ENCODE measurements at places on chromosomes 2 and 18.

DNA sequence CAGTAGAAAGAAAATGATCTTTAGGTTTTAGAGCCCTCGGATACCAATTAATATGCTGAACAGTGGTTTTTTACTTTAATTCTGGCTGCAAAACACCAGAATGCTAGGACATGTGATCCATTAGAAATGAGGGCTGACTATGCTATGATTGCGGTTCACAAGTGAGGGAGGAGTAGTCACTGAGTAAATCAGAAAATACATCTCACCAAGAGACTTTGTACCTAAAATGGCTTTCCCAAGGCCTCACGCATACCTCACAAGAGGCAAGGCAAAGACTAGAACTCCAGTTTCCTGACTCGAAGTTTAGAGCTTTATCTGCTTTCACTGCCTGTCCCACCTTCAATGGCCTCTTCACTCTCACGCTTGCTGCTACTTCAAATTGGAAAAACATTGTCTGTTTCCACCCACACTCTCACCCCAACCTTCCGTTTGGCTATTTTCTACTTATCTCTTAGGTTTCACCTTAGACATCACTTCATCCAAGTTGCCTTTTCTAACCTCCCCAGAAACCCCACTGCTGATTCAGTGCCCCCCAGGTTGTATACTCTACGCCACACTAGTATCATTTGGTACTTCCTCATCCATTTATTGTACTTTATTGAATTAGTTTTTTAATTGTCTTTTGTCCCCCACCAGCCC is 5.1 kb upstream of the MBD2 start:
- DNase-seq: no peak

DNA sequence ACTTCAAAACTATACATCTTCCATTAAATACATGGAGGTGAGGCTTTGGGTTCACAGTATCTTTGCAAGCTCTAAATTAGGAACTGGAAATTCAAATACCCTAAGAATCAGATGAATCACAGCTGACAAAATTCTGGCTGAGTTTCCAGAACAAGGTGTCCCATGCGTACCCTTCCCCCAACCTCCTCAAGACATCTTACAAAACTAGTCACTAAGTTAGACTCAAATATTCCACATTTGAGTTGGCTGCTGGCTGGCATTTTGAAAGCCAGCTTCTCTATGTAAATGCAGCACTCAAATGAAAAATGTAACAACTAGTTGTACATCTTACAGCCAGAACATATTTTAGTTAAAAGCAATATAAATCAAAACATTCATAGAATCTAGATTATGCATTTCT is 131.0 kb upstream of the ARL5A start:
- no peak for DNase-seq

DNA sequence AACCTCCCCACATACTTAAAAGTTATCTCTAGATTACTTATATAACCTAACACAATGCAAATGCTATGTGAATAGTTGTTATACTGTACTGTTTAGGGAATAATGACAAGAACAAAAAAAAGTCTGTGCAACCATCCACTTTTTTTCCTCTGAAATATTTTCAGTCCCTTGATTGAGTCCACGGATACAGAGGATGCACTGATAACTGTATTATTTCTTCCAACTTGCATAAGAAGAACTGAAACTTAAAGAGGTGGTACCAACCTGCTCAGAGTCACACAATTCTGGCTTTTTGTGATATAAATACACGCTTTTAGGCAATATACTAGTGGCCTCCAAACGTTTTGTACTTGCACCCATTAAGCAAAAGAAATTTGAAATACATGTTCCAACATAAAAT is 1.4 kb downstream of the SMC6 start:
- no peak for DNase-seq

DNA sequence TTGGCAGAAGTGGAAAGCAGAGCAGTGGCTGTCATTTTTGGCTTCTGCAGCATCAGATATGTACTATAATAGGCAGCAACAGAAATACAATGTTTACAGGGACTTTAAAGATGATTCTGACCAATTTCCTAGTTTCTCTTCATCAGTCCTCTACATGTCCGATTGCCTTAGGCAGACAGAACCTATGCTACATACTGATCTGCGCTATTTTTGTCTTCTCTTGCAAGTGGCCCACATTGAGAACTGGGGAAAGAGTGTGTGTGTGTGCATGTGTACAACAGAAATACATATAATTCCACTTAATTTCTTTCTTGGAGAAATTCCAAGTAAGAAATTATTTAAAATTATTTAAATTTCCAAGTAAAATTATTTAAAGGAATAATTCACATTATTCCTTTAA is 77.1 kb upstream of the CHRNA1 start:
- DNase-seq: no peak

GRCh38 chr2:150479075-150479915 is 8.2 kb downstream of the RND3 start:
- no peak for DNase-seq

DNA sequence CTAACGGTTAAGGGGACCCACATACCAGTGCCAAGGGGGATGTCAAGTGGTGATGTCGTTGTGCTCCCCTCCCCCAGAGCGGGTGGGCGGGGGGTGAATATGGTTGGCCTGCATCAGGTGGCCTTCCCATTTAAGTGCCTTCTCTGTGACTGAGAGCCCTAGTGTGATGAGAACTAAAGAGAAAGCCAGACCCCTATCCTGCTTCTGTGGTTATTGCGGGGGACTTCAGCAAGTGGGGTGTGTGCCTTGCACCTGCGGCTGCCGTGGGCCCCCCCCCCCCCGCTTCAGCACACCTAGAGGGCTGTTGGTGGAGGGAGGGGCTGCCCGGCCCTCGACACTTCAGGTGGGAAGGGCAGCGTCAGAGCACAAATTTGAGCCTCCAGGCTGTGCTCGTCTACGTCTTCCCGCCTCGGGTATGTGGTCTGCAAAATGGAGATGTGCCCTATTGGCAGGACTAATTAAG is 6.1 kb downstream of the CTDSP1 start:
- no peak for DNase-seq

DNA sequence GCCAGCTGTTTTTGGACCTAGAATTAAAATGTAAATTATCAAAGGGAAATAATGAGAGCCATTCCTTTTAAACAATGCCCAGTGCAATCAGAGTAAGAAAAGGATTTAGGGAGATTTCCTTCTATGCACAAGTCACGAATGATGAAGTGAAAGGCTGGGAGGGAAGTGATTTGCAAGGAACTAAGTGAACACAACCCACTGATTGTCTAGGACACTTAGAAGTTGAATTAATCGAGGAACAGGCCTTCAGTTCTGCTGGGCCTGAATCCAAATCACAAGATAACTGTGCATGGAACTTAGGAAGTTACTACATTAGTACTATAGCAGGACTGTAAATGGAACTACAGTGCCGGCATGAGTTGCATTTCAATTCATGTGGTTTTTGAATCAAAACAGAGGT is 17.7 kb downstream of the MAP2 start:
- no peak for DNase-seq

- no peak for DNase-seq
Observed at GRCh38 chr2:236082061-236082460, 86.1 kb downstream of the GBX2 start.

DNA sequence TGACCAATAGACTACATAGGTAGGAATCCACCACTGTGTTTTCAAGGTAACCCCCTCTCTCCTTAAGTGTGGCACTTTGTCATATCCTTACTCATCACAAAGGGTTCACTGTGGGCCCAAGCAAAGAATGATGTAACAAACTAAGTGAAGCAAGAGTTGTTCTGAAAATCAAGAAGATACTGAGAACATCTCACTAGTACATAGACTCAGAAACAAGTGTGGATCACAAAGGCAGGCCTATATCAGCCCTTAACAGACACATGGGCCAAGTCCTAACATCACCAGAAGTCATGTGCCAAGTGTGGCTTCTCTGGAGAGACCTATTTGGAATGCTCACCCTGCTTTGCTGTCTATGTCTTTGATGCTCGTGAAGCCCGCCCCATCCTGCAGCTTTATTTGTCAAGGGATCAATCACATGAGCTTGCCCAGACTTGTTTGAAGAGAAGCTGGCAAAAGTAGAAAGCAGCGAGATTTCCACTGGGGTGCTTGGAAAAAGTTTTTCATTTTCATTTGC is 131.2 kb upstream of the TTC39C start:
- DNase-seq: no peak

GRCh38 chr2:88170472-88170892 is 336 bp downstream of the THNSL2 start:
- DNase-seq: no peak

GRCh38 chr18:22267697-22268096 is 98.3 kb downstream of the GATA6 start:
- no peak for DNase-seq

DNA sequence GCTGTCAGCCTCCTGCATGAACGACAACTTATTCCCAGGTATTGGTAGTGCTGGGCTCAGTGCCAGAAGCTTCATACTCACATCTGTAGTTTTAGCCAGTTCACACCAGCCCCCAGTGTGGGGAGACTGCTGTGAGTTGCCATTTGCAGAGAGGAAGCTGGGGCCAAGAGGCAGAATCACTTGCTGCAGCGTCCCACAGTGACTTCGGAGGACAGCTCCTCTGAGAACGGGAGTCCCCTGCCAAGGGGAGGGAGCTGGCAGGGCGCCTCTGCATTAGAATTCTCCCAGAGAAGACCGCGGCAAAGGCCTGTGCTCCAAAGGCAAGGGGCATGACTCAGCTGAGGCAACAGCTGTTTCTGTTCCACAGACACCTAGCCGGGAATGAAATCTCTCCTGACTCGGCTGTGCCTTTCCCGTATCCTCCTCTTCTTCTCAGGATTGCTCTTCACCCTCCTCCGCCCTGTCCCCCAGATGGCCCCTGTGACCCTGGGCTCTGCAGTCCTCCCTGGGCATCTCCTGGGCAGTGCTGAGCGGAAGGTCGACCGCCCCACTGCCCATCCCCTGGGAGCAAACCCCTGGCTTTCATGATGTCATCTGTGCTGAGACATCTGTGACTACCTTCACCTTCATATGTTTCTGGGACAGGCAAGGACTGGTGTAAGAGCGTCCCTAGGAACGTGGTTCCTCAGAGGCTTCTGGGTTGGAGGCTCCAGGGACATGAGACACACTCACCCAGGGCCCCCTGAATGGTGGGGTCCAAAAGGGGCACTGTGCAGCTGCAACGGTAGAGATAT is 18.0 kb downstream of the MAL start:
- DNase-seq: no peak

DNA sequence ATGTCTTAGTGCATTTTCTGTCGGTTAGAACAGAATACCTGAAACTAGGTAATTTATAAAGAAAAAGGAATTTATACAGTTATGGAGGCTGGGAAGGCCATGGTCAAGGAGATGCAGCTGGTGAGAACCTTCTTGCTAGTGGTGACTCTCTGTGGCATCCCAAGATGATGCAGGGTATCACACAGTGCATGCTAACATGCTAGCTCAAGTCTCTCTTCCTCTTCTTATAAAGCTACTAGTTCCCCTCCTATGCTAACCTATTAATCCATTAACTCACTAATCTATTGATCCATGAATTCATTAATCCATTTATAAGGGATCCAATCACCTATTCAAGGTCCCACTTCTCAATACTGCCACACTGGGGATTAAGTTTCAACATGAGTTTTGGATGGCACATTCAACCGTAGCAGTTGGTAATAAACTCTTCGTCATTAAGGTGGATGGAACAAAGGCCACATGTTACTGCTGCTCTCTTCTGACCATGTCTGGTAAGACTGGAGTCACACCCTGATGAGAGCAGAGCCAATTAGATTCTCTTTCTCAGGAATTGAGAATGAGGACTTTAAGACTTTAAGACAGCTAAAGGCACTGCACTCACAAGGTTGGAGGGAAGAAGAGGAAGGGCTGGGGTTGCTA is 211.6 kb upstream of the SMAD7 start:
- no peak for DNase-seq

GRCh38 chr2:106358081-106358480 is 110.1 kb downstream of the RGPD3 start:
- no peak for DNase-seq

DNA sequence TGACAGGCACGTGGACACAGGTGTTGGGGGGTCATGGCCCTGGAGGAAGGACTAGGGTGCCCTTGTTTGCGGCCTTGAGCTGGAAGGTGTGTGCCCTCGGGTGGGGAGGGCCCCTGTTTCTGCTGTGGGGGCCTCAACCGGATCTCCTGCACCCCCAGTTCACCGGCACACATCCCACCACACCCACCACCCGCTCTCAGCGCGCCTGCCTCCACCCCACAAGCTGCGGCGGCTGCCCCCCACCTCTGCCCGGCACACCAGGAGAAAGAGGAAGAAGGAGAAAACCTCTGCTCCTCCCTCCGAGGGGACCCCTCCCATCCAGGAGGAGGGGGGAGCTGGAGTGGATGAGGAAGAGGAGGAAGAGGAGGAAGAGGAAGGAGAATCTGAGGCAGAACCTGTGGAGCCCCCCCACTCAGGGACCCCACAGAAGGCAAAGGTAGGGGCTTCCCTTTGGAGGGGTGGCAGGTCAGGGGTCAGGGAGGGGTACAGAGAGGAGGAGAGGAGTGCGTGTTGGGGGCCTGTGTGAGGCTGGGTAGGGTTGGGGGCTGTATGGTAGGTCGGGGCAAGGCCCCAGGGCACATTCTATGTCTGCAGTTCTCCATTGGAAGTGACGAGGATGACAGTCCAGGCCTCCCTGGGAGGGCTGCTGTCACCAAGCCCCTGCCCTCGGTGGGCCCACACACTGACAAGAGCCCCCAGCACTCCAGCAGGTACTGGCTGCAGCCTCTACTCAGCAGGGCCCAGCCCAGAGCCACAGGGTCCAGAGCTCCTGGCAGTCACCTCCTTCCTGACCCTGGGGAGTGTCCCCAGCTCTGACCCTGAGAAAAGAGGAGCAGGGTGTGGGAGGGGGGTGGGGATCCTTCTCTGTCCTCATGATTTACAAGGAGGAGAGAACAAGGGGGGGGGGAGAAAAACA is 1.8 kb downstream of the SLC4A3 start:
- DNase-seq: no peak

- no peak for DNase-seq
Observed at GRCh38 chr2:85447222-85447585, 28.7 kb downstream of the SH2D6 start.

GRCh38 chr2:177001334-177001733 is 211.3 kb upstream of the HNRNPA3 start:
- no peak for DNase-seq

GRCh38 chr18:23805898-23806297 is 116.6 kb downstream of the LAMA3 start:
- no peak for DNase-seq

- DNase-seq: no peak
Observed at GRCh38 chr2:17539611-17540092, 844 bp upstream of the VSNL1 start.

Data from stimulated activated CD8-positive, alpha-beta memory T cell treated with anti-CD3 and anti-CD28 coated beads, Interleukin-15, amount 100 ng/mL, for 1 hour (primary cell).